Activated T-cell treated with anti-CD3 and anti-CD28 coated beads, Interleukin-2, amount 50 U/mL, for 72 hours (primary cell): ENCODE measurements at places on chromosomes 12 and 14. TPM values are rescaled to one million over a fixed set of nuclear protein-coding genes. Genes with fewer than 3 reads are reported as not detected.

The C12orf56 gene
- not detected for total RNA-seq

The KRT83 gene
- total RNA-seq = not detected

The ACACB gene
- total RNA-seq = 10.2 TPM

The CATSPERB gene
- total RNA-seq = 2.3 TPM

The RPL10L gene
- not detected for total RNA-seq

- no peak for DNase-seq
These were observed 665.2 kb upstream of the FLRT2 start for GRCh38 chr14:84864548-84865271.

- DNase-seq = peak; percentile 83
These were observed 39.8 kb downstream of the IFNG start for GRCh38 chr12:68119724-68120211.

DNA sequence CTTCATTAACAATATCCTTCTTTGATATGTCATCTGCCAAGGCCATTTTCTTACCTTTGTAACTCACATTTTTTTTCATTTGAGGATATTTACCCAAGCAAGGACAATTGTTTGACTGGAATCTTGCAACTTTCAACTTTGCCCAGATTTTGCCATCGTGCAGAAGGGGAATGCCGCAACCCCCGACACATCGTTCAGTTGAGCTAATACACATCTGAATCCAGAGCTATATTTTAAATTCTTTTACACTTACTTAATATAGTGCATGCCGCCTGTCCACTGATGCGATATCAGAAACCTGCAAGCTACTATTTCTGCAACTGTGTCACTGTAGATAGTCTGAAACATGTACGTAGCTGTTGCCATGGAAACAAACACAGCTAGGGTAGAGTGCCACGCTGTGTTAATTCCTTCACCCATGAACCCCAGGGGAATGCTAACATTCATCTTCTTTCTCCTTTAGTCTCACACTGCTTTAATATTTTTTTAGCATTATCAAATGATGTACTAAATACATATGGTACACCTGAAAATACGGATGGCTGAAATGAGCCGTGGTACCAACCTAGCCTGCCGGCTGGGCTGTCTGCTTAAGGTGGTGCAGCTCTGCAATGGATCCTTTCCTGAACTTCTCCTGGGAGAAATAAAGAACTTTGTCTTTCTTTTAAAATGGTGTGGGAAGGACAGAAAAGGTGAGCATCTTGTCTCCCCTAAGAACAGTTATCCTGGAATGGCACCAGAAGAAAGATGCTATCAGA, 77.0 kb upstream of the FOXN3 start:
- no peak for DNase-seq

DNA sequence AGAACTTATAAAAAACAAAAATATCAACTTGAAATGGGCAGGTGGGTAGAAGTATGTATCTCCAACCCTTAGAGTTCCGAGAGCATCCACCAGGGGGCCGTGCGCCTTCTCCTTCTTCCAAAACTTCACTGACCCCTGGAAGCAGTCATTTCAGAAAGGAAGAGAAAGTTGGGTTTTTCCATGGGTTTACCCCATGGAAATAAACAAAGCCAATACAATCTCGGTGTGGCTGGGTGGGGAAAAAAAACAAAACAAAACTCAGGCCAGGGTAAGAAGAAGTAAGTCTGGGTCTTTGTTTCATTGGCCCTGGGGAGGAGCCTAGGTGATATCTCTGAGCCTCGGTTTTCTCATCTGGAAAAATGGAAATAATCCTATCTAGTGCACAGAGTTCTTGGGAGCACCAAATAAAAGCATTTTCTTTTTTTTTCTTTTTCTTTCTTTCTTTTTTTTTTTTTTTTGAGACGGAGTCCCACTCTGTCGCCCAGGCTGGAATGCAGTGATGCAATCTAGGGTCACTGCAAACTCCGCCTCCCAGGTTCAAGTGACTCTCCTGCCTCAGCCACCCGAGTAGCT, 33.6 kb upstream of the HNF1A start:
- peak; percentile 76 for DNase-seq

- no peak for DNase-seq
These were observed 18.2 kb downstream of the SERPINA3 start for GRCh38 chr14:94630396-94630795.

GRCh38 chr14:90671382-90672234, 144.6 kb downstream of the TTC7B start:
- DNase-seq = no peak

- DNase-seq = no peak
These were observed 92.8 kb downstream of the LGMN start for GRCh38 chr14:92655419-92656201.
